ENCODE measurements at places on chromosomes 3 and 15.

DNA sequence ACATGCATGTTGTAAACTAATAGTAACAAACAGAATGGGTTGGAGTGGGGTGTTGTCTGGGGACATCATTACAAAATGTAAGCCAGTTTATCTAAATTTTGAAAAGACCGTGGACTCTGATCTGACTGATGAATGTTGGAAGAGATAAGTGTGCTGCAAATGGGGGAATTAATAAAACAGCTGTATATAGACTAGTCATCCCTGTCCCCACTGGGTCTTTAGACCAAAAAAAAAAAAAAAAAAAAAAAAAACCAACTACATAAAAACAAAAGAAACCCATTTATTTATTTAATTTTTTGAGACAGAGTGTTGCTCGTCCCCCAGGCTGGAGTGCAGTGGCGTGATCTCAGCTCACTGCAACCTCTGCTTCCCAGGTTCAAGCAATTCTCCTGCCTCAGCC, 20.0 kb downstream of the ARIH2 start:
- peak overlapping the region; percentile 52 for H3K27ac ChIP-seq
- DNase-seq = no peak
- H3K4me1 ChIP-seq = peaks cover 31% of the 10 kb centered on the region

- no peaks in the 10 kb centered on the region for H3K27me3 ChIP-seq
- H3K27ac ChIP-seq = no peak overlapping the region
- peaks cover 13% of the 10 kb centered on the region for H3K4me1 ChIP-seq
- no peak overlapping the region for H3K4me3 ChIP-seq
These were observed 12.7 kb downstream of the TAGLN3 start for GRCh38 chr3:112011376-112011940.

DNA sequence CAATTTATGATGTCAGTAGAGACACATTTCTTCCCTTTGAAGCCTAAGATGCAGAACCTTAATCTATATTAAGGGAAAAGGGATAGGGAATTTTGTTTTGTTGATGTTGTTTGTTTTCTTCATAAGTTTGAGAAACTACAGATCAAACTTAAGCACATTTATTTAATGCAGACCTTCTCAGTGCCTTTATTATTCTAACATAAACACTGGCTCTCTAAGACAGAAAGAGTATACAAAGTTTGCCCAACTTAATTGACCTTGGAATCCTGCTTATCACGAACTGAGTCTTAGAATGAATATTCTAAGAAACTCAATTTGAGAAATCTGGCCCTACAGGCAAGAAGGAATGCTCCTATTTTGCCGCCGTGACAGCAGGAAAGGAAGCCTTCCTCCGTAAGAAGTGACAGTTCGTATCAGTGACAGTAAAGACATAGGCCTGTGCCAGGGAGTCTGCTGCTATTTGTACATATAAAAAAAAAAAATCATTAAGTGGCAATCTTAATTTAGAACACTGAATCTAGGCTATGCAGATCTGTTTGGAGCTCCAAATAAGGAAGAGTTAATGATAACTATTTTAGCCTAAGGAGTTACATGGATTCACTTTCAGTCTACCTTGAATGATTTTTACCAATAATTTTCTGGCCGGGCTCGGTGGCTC, 8.8 kb upstream of the IMPG2 start:
- H3K27me3 ChIP-seq = no peaks in the 10 kb centered on the region
- H3K4me3 ChIP-seq = no peak overlapping the region
- no peak for DNase-seq
- peaks cover 17% of the 10 kb centered on the region for H3K36me3 ChIP-seq

DNA sequence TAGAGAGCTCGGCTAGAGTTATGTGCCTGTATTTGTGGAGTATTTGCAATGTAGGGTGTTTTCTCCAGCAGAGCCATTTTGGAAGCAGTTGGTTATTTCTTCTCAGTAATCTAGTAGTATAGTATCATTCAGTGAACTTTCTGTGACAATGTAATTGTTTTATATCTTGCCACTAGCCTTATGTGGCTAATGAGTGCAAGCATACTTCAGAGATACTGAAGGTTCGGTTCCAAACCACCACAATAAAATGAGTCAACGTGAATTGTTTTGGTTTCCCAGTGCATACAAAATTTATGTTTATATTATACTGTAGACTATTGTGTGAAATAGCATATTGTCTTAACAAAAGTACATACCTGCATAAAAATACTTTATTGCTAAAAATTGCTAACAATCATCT, 286.9 kb upstream of the TBL1XR1 start:
- DNase-seq = no peak
- H3K27me3 ChIP-seq = no peaks in the 10 kb centered on the region
- H3K4me1 ChIP-seq = peaks cover 5% of the 10 kb centered on the region
- H3K4me3 ChIP-seq = no peak overlapping the region
- H3K27ac ChIP-seq = no peak overlapping the region
- peaks cover 1% of the 10 kb centered on the region for H3K36me3 ChIP-seq

GRCh38 chr3:59064276-59064675, 14.5 kb upstream of the CFAP20DC start:
- H3K27me3 ChIP-seq = peaks cover 51% of the 10 kb centered on the region
- no peaks in the 10 kb centered on the region for H3K36me3 ChIP-seq
- no peak overlapping the region for H3K27ac ChIP-seq
- DNase-seq = no peak

DNA sequence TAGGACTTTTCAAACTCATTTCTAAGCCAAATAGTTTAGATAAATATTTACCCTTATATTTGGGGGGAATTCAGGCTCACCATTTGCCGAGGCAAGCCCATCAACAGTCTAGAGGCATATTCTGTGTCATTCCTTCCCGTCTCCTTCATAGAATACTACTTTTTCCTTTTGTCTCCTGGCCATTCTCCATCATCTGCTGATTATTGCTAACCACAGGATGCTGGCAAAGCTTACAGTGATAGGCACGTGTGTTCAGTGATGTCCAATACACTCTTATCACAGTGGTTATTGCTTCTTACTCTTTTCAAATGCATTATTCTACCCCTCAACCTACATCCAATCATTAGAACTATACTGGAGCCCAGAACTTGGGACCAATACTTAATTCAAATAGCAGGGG, 130.6 kb upstream of the ZBED2 start:
- H3K4me1 ChIP-seq = peaks cover 12% of the 10 kb centered on the region
- no peak for DNase-seq
- no peak overlapping the region for H3K4me3 ChIP-seq
- H3K36me3 ChIP-seq = peaks cover 15% of the 10 kb centered on the region
- H3K27me3 ChIP-seq = no peaks in the 10 kb centered on the region

GRCh38 chr15:91376038-91376437, 276.0 kb downstream of the SV2B start:
- no peaks in the 10 kb centered on the region for H3K36me3 ChIP-seq
- H3K27ac ChIP-seq = no peak overlapping the region
- no peaks in the 10 kb centered on the region for H3K4me1 ChIP-seq

DNA sequence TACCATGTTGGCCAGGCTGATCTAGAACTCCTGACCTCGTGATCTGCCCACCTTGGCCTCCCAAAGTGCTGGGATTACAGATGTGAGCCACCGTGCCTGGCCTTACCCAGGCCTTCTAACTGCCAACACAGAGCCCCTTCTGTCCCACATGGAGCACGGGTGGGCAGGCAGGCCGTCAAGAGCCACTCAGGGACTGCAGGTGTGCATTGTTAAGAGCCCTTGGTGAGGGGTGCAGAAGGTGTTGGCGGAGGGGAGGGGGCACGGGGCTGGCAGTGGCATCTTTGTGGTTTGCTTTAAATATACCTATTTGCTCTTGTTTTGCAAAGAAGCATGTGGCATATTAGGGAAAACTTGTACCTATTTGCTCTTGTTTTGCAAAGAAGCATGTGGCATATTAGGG, 37.3 kb downstream of the SMAD6 start:
- no peaks in the 10 kb centered on the region for H3K36me3 ChIP-seq
- H3K4me1 ChIP-seq = no peaks in the 10 kb centered on the region
- DNase-seq = no peak
- H3K4me3 ChIP-seq = no peak overlapping the region
- no peak overlapping the region for H3K27ac ChIP-seq
- no peaks in the 10 kb centered on the region for H3K27me3 ChIP-seq

DNA sequence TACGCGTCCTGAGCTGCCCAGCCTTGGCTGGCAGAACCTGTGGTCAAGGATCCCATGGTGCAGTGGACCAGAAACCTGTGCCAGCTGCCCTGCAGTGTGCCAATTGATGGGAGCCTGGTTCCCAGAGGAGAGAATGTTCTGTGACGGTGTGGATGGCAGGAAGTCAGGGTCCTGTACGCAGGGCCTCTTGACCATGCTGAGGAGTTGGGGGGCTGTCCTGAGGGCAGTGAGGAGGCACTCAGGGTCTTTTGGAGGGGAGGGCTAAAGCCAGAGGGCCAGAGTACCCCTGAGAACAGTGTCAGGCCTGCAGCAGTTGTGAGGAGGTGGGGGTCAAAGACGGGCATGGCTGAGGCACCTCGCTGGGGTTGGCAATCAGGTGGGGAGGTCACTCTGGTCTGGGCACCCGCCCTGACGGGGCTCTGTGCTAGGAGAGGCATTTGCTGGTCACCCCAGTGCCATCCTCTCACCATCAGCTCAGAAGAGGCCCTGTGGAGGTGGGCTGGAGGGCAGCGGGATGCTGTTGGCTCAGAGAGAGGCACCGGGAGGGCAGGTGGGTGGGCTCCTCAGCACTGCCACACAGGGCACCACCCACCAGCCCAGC, 61.0 kb downstream of the SCN5A start:
- DNase-seq = no peak
- no peaks in the 10 kb centered on the region for H3K27me3 ChIP-seq
- H3K4me3 ChIP-seq = no peak overlapping the region
- no peaks in the 10 kb centered on the region for H3K36me3 ChIP-seq
- no peaks in the 10 kb centered on the region for H3K4me1 ChIP-seq

DNA sequence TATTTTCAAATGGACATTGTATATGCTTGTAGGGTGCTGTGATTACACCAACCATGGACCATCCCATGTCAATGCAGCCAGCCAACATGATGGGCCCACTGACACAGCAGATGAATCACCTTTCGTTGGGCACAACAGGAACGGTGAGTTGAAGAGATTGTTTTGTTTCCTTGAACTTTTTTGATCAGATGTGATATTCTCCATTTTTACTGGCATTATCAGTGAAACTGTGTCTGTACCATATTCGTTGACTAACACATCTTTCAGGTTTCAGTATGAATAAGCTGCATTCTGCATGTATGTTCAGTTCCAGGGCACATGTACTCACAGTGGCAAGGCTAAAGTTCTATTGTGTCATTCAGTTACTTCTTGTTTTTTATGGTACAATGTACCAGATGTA, 655.2 kb downstream of the RBMS3 start:
- peak; percentile 30 for DNase-seq
- H3K4me3 ChIP-seq = no peak overlapping the region
- peaks cover 7% of the 10 kb centered on the region for H3K27me3 ChIP-seq
- H3K36me3 ChIP-seq = no peaks in the 10 kb centered on the region
- H3K4me1 ChIP-seq = peaks cover 18% of the 10 kb centered on the region

DNA sequence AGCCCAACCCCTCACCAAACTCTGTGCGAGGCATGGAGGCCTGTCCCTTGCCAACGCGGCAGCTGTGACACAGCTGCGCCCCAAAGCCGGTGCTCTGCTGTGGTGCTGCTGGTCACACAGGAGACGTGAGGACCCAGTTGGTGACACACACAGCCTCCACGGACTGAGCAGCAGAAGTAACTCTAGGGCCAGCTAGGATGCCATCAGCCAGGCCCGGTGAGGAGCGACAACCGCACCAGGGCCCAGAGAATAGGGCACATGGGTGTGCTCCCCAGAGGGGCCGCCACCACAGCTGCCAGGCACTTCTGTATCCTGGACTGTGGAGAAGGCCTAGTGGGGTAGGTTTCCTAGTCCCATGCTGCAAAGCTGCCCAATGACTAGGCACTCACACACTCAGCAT, 10.7 kb downstream of the ZXDC start:
- H3K27me3 ChIP-seq = no peaks in the 10 kb centered on the region
- H3K4me3 ChIP-seq = no peak overlapping the region
- H3K27ac ChIP-seq = no peak overlapping the region
- peaks cover 71% of the 10 kb centered on the region for H3K36me3 ChIP-seq

DNA sequence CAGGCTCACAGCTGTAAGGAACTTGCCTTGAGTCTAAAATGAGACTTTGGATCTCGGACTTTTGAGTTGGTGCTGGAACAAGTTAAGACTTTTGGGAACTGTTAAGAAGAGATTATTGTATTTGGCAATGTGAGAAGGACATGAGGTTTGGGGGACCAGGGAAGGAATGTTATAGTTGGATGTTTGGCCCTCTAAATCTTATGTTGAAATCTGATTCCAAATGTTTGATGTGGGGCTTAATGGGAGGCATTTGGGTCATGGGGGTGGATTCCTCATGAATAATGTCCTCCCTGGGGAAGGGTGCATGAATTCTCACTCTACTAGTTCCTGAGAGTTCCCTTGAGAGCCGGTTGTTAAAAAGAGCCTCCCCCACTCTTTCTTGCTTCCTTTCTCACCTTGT, 18.5 kb upstream of the CHCHD6 start:
- peaks cover 15% of the 10 kb centered on the region for H3K27me3 ChIP-seq
- H3K4me3 ChIP-seq = no peak overlapping the region
- H3K27ac ChIP-seq = no peak overlapping the region
- H3K36me3 ChIP-seq = no peaks in the 10 kb centered on the region

DNA sequence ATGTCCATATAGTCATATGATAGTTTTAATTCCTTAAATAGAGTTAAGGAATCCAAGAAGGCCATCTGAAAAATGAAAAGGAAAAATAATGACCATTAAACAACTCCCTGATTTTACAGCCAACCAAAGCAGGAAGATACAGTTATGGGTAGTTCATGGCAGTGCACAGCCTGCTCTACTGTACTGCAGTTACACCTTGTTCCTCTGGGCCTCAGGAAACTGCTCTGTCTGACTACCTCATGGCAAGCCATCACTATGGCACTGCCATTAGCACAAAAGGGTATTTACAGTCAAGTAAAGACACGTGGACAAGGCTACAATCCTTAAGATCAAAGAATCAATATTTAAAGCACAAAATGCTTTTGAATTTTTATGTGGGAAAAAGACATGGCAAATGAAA, 19.5 kb downstream of the SECISBP2L start:
- H3K36me3 ChIP-seq = peaks cover 41% of the 10 kb centered on the region
- H3K27ac ChIP-seq = no peak overlapping the region
- no peak overlapping the region for H3K4me3 ChIP-seq
- no peak for DNase-seq
- H3K4me1 ChIP-seq = peaks cover 14% of the 10 kb centered on the region

DNA sequence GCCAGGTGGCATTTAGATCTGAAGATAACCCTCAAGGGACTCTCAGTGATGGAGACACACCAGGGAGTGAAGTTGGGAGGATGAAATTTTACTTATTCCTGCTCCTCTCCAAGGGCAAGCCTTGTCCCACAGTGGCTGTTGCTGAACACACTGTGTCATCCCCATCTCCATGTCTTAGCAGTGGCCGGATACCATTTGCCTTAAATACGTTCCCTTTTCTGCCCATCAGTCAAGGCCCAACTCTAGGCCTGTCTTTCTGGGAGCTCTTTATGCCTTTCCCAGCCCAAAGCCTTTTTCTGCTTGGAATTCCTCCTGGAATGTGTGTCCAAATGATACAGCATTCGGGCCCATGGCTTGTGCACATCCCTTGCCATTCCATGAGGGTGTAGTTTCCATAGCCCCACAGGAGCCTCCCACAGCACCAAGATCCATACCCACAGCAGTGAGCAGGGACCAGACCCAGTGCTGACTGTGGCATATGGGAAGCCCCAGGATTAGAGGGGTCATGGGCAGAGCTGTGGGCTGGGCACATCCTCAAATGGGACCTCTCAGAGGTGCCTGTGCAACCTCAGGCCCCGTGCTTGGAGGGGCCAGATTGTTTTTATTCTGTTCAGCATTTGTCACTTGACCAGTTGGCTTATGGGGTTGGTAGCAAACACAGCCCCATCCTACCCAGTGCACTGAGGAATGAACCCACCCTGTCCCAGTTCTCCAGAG, 63.7 kb upstream of the PRR23C start:
- no peak overlapping the region for H3K27ac ChIP-seq
- no peak overlapping the region for H3K4me3 ChIP-seq
- no peaks in the 10 kb centered on the region for H3K36me3 ChIP-seq
- peaks cover 7% of the 10 kb centered on the region for H3K27me3 ChIP-seq

- H3K4me3 ChIP-seq = peak overlapping the region; percentile 19
- peaks cover 37% of the 10 kb centered on the region for H3K4me1 ChIP-seq
- no peaks in the 10 kb centered on the region for H3K27me3 ChIP-seq
These were observed 602.8 kb downstream of the FOXP1 start for GRCh38 chr3:70980646-70981170.
